ENCODE measurements at places on chromosomes 1 and 21.

GRCh38 chr1:199616947-199617346 is 410.6 kb upstream of the NR5A2 start:
- DNase-seq, result no peak

DNA sequence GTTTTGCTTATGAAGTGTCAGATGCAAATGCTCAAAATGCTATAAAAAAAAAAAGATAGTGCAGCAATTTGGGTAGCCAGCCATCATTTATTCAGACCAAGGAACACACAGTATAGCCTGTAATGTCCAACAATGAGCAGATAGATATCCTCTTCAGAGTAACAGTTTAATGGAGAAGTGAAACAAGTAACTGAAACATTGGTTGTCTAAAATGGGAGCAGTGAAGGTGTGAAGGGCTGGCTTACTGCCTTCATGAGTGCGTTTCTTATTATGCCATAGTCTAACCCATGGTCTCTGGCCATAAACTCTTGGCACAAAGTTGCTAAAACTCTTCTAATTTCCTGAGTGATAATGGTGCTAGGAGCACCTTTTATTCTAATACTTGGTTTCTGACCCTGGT is 11.4 kb downstream of the RGS5 start:
- no peak for DNase-seq

DNA sequence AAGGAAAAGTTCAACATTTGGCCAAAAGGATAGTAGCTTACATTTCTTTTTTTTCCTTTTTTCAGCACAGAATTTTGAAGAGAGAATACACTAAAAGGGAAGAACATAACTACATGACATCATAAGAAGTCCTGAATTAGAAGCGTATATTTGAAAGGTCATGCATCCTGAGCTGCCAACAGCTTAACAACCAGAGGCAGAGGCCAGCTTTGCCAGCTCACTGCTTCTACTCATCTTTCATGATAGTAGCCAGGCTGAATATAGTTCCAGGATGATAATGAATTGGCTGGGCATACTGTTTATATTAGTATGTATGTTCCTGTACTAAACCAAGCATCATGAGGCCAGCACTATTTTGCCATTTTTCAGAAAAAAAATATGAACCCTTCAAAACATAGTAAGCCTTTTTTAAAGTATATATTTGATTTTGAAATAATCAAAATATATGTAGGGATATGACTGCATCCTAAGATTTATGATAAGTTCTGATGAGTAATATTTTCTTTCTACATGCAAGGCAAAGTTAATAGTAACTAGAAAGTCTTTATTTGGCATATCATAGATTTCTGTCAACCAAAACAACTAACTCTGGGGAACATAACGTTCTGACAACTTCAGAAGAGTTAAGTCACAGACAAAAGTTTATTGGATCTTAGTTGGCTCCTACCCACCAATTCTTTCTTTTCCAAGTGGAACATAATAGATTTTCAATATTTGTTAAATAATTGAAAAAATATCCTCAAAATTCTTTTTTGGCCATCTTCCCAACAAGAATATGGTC is 123.2 kb downstream of the DPYD start:
- no peak for DNase-seq

DNA sequence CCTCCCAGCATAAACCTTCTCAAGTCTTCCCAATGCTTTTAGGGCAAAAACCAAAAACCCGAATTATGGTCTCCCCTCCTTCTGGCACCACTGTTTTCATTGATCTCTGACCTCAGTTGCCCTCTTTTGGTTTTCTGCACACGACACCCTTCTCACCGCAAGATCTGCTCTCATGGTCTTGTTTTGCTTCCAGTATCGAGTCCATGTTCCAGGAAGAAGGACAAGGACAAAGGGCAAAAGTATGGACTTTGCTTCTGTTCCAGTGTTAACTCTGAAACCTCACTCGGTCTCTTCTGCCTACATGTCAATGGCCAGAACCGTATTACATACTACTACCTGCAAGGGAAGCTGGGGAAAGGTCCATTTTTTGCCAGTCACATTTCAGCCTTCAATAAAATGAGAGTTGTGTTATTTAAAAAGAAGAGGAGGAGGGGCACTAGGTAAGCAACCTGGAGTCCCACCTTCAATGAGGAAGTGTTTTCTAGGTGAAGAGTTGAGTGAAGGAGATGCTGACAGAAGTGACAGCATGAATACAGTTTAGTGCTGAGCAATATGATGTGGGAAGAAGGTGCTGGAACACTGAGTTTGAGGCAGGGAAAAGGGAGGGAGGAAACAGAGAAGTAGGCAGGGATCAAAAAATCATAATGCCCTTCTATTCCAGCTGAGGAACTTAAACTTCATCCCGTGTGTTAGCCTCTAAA is 183.4 kb downstream of the FGGY start:
- no peak for DNase-seq

GRCh38 chr1:171468120-171468750 is 17.1 kb upstream of the PRRC2C start:
- DNase-seq, result no peak

- DNase-seq, result no peak
Measured at GRCh38 chr1:1318131-1318652, 6.3 kb downstream of the INTS11 start.

DNA sequence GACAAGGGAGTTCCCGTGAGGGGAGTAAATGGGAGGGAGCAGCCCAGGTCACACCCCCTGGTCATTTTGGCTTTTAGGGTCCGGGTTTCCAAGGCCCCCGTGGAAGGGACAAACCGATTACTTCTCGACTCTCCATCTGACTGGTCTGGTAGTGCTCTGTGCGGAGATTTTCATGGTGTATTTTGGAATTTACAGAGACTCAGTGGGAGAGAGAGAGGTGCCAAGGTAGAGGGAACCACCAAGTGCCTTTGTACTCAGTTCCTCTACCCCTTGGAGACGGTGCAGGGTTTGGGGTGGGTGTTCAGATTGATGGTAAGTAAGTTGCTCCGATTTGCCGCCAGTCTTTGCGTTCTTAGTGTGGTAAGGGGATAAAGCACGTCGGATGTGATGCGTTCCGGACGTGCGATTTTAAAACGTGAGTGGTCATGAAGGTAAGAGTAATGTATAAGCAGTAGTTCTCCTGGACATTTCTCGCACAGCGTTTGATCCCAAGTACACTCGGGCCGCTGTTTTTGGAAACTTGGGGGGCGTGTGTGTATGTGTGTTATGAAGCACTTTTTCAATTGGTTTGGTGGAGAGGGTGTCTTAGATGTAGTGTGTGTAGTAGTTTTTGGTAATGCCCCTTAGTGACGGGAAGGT is 682 bp downstream of the SUCO start:
- DNase-seq, result peak; percentile 47

DNA sequence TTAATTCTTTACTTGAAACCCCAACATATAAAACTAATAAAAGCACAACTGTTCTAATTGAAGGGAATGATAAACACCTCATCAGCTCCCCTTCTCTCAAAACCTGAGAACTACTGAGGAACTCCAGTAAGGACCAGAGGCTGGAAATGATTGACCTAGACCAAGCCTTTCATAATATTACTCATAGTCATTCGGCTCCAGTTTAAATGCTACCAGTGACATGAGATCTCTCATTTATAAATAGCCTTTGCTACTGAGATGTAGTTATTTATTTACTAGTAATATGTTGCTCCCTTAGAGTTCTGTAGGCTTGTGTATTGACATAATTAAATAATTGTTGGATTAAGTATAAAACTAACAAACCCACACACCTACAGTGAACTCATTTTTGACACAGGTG is 209.8 kb upstream of the PRMT6 start:
- DNase-seq, result no peak

GRCh38 chr21:44324106-44324853 is 14.9 kb downstream of the CFAP410 start:
- DNase-seq, result no peak

GRCh38 chr21:31658053-31658452 is 1.4 kb upstream of the SOD1 start:
- no peak for DNase-seq

DNA sequence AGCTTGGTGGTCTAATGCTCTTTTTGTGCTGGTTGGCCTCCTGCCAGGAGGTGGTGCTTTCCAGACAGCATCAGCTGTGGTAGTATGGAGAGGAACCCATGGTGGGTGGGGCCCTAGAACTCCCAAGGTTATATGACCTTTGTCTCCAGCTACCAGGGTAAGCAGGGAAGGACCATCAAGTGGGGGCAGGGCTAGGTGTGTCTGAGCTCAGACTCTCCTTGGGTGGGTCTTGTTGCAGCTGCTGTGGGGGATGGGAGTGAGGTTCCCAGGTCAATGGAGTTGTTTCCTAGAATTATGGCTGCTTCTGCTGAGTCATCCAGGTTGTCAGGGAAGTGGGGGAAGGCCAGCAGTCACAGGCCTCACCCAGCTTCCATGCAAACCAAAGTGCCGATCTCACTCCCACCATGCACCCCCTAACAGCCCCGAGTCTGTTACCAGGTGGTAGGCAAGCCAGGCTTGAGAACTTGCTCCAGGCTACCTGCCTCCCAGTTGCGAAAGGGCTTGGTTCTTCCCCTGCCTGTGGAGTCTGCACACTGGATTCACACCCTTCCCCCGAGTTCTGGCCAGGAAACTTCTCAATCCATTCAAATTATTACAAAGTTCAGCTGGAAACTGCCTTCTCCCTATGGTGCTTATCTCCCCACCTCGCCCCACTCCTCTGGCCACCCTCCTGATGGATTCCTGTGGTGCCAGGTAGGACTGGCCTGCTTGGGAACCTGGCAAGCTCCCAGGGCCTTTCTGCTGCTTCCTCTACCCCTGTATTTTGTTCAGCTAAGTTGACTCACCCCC is 37.8 kb downstream of the DRAM2 start:
- no peak for DNase-seq

DNA sequence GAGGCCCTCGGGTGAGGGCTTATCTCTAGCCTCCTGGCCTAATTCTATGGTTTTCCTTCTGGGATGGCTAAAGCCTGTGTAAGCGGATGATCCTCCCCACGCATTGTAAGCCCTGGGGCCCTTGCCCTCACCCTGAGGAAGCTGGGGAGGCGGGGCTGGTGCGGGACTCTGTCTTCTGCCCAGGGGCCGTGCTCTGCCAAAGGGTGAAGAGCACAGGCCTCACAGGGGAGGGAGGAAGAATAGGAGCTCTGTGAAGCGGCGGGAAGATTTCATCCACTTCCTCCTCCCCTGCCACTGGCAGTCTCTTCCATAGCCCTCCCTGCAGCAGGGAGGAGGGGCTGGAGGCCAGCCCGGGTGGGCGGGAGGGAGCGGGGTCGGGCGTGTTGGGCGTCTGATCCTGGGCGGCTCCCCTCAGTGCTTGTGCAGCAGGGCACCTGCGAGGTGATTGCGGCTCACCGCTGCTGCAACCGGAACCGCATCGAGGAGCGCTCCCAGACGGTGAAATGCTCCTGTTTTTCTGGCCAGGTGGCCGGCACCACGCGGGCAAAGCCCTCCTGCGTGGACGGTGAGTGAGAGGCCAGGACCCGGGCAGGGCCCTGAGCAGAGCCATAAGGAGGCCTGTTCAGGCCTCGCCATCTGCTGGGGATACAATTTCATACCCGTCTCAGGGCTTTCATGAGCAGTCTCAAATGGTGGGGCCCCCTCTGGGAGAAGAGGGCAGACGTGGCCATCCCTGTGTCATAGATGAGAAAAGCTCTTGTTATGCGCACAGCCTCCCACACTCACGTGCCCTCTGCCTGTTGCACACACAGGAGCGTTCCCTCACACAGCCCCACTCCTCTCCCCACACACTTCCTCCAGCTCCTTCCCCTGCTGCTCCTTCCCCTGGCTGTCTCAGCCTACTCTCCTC is 7.7 kb upstream of the PPM1J start:
- no peak for DNase-seq

DNA sequence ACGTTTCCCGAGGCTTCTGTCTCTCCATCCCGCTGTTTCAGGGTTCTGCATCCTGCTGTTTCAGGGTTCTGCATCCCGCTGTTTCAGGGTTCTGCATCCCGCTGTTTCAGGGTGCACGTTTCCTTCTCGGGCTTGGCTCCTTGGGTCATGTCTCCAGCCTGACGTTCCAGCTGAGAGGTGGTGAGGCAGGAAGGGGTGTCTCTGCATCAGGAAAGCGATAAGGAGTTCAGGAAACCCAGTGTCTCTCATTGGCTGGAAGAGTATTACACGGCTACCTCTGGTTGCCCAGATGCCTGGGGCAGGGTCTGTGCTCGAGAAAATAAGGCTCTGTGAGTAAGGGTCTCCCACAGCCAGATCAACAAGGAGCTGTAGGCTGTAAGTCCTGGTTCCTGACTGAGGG is 21.1 kb downstream of the ADARB1 start:
- DNase-seq, result no peak

- DNase-seq, result no peak
Measured at GRCh38 chr1:203367057-203367456, 16.1 kb upstream of the FMOD start.

DNA sequence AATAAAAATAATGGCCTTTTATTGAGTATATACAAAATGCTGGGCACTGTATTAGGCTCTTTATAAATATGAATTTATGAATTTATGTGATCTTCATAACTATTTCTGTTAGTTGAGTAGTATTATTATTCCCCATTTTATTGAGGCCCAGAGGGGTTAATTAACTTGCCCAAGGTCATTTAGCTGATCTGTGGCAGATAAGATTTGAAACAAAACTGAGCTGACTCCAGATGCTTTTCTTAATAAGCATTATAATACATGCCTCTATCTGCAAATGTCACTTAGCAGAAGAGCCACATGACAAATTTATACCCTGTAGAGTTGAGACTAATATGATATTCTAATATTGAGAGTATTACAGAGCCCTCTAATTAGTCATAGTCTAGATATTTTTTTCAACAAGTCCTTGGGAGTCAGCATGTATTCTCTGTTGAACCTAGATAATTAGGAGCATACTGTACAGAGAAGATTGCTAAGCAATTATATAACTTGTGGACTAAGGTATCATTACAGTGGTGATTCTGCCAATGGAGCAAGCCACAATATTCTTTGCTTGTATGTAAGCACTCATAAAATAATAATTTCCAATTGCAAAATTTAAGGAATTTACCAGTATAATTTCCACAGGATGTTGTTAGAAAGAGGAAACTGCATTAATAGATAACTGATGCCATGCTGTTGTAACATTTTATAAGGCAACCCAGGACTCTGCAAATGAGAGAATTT is 112.0 kb downstream of the LRRC40 start:
- DNase-seq, result no peak

DNA sequence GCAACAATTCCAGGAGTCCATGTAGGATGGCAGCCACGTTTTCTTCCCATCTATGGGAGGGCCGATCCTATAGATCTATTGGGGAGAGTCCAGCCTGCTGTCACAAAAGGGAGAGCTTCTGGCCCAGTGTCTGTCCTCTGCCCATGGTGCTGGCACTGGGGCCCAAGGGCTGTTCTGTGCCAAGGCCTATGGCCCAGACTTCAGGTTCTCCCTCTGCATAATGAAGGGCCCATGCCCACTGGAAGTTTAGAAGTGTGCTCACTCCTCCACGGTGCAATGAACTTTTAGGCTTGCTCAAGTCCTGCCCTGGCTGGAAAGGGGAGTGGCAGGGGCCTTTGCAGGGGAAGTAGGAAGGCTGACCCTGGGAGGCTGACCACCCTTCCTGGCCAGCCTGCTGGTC is 44.1 kb upstream of the ATP2B4 start:
- DNase-seq, result no peak

DNA sequence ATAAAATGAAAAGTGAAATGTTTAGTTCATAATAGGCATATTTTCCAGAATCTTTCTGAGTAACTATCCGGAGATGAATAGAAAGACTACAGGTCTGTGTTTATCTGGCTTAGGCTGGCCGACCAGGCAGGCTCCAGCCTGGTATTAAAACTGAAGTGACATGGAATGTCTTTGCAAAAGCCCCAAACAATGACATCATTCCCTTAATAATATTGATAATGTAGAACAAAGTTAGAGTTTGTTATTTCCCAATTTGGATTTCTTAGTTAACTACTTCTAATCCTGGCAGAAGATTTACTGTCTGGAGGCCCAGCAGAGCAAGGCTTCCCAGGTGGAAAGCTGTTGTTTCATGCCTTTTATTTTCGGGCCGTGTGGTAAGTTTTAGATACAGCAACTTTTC is 207.7 kb downstream of the GREM2 start:
- no peak for DNase-seq
